LoVo (cell line): ENCODE measurements at places on chromosomes 16 and 17.
A peak's percentile ranks its signal among the peaks of the same experiment; 100 is the strongest.

GRCh38 chr16:1102333-1102700 lies 6.3 kb upstream of the C1QTNF8 start:
- DNase-seq, result no peak

- DNase-seq, result no peak
Observed at GRCh38 chr17:55654022-55654421, 68.6 kb downstream of the TMEM100 start.

DNA sequence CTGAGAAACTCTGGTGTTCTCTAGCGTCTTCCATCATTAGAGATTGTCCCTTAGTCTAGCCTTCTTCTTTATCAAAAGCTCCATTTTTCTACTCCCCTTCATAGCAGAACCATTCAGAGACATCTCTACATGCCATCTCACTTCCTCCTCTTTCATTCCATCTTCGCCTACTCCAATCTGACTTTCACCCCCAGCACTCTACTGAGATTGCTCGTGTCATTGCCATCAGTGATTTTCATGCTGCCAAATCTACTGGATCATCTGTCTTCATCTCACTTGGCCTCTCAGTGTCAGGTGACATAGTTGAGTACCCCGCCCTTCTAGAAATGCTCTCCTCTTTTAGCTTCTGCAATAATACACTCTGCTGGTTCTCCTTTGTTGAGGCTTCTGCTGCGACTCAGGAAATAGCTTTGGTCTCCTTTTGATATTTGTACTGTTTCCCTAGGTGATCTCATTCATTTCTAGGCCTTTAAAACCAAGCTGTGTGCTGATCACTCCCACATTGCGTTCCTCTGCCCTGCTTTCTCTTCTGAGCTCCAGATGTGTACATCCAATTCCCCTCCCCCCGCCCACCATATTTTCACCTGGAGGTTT lies 119.1 kb downstream of the FTO start:
- no peak for DNase-seq

GRCh38 chr17:58786586-58787295 lies 31.1 kb downstream of the PPM1E start:
- DNase-seq, result peak; percentile 70

GRCh38 chr17:41178341-41178740 lies 320 bp upstream of the KRTAP4-2 start:
- no peak for DNase-seq

- DNase-seq, result no peak
Observed at GRCh38 chr17:12979246-12979645, 38.6 kb downstream of the ELAC2 start.

DNA sequence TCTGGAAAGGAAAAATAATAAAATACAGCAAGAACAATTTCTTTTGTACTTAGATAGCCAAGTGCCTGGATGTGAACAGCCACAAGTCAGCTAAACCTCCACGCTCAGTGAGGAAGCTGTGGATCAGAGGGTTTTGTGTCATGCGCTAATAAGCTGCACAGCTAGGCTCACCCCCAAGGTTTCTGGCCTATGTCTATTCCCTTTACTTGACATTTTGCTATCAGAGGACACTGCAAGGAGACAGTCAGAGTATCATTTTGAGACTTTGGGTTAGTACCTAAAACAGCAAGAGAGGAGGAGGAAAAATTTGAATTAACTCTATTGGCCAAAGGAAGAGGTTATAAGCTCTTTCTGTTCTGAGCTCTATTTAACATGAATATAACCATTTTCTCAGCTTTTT lies 139.3 kb downstream of the KCNJ2 start:
- DNase-seq, result no peak

GRCh38 chr16:85777583-85778310 lies 21.6 kb downstream of the EMC8 start:
- no peak for DNase-seq

- DNase-seq, result no peak
Observed at GRCh38 chr16:21226749-21227148, 6.8 kb upstream of the ANKS4B start.

DNA sequence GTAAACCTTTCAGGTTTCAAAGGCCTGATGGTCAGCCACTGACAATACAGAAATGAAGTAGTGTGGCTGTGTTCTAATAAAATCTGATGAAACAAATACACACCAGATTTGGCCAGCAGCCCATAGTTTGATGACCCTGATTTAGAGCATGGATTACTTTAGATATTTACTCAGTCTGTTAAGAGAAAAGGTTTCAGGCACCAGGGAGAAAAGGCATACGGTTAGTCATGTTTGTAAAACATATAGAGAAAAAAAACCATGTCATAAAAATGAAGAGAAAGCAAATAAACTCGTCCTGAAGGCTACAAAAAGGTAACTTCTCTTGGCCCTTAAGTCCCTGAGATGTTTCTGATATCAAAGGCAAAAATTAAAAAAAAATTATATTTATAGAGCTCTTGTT lies 112.1 kb downstream of the ADAMTS18 start:
- no peak for DNase-seq

GRCh38 chr16:46932802-46933201 lies 40.7 kb downstream of the DNAJA2 start:
- DNase-seq, result no peak

- DNase-seq, result no peak
Observed at GRCh38 chr16:88793251-88793954, 8.4 kb upstream of the PIEZO1 start.
